Thymus (tissue), 14 donors: ENCODE measurements at places on chromosomes 7 and 10.

DNA sequence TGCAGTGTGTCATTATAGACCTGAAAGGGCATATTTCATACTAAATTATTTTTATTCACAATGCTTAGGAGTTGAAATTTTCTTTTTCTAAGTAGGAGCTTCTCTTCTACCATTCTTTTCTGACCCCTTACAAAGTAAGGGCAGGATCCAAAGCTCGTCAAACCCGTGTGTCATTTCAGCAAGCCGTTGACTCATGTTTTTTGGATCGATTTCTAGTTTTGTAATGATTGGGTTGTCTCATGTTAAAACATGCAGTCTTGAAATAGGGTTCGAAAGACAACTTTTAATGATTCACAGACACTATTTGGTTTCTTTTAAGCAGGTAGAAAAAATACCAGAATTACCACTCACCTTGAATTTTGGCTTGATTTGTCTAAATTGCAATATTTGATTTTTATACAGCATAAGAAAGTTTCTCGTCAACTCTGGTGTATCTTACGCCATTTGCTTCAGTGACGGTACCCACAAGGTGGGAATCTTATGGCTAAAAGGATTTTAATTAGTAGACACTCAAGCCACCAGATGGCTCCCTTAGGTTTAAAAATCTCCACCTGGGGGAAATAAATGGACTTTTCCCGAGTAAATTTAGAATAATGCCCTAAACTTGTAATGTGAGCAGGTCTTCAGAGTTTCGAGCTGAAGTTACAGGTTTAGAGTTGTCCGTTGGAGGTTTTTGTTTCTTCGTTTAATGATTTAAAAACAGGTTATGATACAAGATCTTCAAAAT is 283.4 kb downstream of the CCDC3 start:
- no peak for DNase-seq

- DNase-seq, result no peak
Observed at GRCh38 chr10:114061148-114061547, 17.5 kb downstream of the ADRB1 start.

GRCh38 chr10:132035476-132035875 is 30.3 kb upstream of the JAKMIP3 start:
- no peak for DNase-seq

DNA sequence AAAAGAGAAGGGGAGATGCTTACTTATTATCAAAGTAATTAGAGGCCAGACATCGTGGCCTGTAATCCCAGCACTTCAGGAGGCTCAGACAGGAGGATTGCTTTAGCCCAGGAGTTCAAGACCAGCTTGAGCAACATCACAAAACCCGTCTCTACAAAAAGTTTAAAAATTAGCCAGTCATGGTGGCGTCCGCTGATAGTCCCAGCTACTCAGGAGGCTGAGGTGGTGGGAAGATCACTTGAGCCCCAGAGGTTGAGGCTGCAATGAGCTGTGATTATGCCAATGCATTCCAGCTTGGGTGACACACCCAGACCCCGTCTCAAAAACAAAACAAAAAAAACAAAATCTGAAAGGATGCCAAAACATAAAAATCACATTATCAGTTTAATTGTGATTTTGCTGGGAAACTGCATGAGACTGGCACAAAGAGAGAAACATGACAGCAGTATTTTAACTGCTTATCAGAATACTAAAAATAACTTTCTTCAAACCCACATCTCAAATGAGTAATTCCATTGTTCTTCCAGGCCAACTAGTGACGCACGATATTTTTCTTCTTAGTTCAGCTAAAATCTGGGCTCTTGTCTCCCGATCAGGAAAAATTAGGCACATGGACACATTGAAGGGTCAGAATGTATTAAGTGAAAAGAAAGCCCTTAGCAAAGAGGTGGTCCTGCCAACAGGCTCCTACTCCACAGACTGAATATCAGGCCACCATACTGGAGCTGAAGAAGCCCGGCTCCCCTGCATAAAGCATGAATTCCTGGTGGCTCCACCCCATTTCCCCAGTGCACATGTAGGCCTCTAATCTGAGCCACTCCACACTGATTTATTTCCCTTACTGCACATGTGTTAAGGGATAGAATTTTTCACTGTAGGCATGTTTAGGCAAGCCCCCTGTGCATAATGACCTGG is 9.6 kb upstream of the CCM2 start:
- DNase-seq, result no peak

GRCh38 chr7:22292531-22292930 is 64.4 kb downstream of the RAPGEF5 start:
- peak; percentile 54 for DNase-seq

- DNase-seq, result no peak
Observed at GRCh38 chr10:21145751-21146435, 248.8 kb upstream of the NEBL start.
